ENCODE measurements at places on chromosomes 6 and 20.

DNA sequence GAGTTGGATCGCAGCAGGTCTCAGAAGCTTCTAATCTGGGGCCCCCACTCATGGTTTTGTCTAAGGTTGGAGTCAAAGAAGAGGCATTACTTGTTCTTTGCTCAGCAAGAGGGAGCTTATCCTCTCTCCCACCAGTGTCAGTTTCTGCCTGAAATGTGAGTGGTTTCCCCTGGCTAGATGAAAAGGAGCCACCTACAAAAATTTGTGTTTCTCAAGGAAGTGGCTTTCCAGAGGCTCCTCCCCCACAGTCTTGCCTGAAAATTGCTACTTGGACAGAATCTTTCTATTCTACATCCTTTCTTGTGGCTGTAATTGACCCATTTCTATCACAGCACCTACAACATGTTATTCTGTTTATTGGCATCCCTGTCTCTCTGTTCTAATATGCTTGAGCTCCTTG, 37.9 kb downstream of the SCML4 start:
- DNase-seq: peak; percentile 6

DNA sequence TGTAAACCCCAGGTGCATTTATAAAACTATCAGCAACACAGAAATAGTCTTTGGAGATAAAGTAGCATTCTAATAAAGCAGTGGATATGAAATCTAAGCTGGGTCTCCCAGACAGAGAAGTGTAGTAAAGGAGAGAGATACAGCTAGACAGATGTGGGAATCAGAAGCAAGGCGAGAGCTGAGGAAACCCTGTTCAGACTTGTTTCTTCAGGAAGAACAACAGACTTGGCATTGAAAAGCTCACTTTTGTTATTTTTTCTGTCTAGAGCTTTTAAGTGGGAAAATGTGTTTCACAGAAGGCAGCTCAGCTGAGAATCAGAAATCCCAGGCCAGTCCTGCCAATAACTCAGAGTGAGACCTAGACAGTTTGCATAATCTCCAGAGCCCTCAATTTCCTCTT, 52.9 kb downstream of the SLC35B3 start:
- no peak for DNase-seq

DNA sequence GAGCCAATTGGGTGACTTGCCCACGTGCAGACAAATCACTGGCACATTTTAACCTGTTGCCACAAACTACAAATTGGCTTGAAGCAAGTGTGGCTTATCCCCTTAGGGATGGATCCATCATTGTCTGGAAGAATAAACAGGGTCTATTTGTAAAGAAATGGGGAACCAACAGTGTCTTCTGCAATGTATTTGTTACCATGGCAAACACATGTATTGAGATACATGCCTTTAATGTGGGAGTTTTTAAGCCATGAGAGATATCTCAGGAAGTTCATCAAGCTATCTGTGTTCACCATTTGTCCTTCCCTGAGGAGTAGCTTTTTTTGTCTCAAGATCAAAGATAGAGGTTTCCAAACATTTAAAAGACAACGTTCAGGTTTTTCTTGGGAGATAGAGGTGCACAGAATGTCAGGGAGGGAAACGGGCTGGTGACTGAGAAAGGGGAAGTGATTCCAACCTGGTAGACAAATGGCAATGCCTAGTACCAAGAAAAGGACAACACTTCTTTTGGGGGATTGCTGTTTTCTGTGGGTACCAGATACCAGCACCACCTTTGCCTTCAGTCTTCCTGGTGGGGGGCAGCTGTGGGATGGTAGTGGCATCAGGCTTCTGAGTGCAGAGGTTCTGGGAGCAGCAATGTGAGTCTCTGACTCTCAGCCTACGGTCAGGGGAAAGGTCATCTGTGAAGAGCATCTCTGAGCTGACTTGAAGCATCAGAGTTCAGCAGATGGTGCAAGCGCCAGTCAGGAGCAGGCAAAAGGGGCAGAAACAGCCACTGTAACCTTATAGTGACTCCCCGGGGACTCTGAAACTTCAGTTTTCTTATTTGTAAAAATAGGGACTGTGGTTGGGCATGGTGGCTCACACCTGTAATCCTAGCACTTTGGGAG, 20.1 kb upstream of the BCAS1 start:
- DNase-seq: no peak

GRCh38 chr6:139846538-139847456, 472.3 kb upstream of the CITED2 start:
- no peak for DNase-seq

- no peak for DNase-seq
Observed at GRCh38 chr6:43970913-43971775, 156.1 kb downstream of the MRPL14 start.

DNA sequence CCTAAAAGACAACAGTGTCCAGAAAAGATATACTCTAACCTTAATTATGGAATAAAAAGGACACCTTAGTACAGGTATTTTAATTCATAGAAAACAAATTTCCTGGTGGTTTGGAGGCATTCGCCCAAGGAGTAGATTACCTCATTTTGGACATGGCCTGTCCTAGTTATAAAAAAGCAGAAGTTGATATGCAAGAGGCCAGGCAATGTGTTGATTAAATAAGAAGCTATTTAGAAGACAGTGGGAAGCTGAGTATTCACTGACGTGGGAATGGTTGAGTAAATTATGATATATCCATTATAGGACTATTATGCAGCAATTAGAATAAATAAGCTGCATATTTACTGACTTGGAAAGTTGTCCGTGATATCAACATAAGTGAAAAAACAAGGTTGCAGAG, 314.9 kb downstream of the ALDH8A1 start:
- no peak for DNase-seq

DNA sequence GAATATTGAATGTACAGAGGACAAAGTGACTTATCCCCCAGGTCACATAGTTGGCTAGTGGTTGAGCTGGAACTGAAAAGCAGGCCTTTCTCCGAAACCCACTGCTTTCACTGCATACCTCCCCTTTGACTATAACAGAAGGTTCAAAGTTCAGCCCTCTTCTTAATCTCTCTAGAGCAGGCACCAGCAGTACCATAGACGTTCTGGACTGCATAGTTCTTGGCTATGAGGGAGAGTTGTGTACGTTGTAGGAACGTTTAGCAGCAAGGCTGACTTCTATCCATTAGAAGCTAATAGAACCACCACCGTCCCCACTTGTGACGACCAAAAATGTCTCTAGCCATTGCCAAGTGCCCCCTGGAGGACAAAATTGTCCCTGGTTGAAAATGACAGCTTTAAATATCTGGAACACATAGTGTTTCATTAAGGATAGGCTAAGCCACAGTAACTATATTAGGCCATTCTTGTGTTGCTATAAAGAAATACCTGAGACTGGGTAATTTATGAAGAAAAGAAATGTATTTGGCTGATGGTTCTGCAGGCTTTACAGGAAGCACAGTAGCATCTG, 123.8 kb upstream of the MTHFD1L start:
- no peak for DNase-seq

- DNase-seq: no peak
Observed at GRCh38 chr6:107692351-107692750, 131.8 kb downstream of the SCML4 start.

DNA sequence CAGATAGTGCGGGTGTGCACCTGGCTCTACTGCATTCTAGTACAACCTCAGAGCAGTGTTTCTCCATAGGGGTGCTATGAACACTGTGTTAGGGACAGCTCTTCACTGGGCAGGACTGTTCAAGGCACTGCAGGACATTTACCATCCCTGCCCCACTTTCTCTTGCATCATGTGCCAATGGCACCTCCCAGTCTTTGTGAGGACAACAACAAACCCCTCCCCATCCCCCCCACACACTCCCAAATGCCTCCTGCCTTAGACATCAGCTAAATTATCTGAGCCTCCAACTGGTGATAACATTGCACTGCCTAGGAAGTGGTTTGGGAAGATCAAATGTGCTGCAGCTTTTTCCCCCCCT, 98.9 kb downstream of the FYN start:
- DNase-seq: no peak

GRCh38 chr6:209432-210103, 82.7 kb upstream of the DUSP22 start:
- DNase-seq: no peak

- DNase-seq: no peak
Observed at GRCh38 chr6:31037682-31038081, 27.4 kb downstream of the MUC22 start.

DNA sequence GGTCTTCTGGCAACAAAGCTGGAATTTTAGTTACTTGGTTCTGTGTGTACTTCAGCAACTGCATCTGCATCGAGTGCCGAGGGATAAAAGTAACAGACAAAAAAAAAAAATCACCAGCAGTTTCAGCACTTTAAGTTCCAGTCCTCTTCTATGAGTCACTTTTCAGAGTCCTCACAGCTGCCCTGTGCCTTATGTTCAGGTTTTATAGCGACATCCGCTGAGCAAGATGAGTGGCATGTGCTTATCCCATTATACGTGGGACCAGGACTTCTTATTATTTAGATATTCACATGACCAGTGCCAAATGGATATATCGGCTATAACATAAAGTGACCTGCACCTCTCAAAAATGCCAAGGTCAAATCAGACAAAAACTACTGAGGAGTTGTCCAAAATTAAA, 242.9 kb downstream of the FOXA2 start:
- DNase-seq: peak; percentile 49

- DNase-seq: peak; percentile 44
Observed at GRCh38 chr20:63690898-63691710, 5.3 kb upstream of the TNFRSF6B start.

DNA sequence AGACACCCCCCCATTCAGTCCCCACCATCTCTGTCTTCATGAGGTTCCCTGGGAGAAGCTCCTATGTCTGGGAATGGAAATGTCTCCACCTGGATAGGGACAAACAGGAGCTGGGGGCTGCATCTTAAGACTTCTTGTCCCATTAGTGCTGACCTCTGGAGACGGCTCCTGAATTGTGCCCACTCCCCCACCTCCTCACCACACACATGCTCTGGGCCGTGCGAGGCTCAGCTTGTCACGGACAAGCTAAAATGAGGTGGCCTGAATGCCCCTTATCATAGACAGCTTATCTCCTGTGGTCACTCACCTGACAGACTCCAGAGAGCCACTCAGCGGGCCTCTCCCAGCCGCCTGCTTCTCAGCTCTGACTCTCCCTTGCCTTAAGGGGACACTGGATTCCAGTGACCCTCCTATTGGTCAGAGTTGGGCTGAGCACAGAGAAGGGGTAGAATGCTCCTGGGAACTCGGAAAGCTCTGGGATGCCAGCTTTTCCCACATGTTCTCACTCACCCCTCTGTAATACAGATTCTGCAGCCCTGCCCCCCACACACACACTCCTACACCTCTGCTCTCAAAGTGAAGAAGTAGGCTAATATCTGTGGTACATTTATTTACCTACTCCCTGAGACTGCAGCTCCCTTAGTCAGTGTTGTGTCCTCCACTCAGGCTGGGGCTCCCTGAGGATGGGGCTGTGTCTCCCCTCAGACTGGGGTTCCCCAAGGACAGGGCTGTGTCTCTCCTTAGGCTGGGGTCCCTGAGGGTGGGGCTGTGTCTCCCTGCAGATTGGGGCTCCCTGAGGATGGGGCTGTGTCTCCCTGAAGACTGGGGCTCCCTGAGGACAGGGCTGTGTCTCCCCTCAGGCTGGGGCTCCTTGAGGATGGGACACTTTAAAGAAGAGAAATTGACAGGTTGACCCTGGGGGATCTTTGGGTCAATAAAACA, 167.5 kb downstream of the VEGFA start:
- no peak for DNase-seq

DNA sequence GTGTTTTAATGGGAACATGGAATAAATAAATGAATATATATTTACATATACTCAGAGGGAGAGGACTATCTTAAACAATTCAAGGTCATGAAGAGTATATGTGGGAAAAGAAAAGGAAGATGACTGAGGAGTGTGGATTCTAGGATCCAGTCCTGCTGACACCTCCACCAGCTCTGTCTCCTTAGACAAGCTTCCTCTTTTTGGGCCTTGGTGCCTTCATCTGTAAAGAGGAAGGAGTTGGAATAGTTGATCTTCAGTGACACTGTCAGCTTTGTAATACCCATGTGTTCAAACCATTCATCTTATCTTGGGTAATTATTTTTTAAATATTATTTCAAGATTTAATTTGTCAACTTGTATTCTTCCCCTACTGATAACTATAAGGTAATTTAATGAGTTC, 338.0 kb downstream of the ADGRB3 start:
- no peak for DNase-seq

DNA sequence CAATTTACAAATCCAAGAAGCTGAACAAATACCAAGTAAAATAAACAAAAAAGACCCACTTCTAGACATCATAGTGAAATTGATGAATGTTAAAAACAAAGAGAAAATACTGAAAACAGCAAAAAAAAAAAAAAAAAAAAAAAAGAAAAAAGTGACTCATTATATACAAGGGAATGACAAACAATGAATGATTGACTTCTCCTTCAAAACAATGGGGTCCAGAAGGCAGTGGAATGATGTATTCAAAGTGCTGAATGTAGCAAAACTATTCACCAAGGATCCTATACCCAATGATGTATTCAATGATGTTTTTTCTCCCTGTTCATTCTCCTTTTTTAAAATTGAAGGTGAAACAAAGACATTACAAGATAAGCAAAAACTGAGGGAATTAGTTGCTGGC, 650.0 kb downstream of the UTRN start:
- DNase-seq: no peak

DNA sequence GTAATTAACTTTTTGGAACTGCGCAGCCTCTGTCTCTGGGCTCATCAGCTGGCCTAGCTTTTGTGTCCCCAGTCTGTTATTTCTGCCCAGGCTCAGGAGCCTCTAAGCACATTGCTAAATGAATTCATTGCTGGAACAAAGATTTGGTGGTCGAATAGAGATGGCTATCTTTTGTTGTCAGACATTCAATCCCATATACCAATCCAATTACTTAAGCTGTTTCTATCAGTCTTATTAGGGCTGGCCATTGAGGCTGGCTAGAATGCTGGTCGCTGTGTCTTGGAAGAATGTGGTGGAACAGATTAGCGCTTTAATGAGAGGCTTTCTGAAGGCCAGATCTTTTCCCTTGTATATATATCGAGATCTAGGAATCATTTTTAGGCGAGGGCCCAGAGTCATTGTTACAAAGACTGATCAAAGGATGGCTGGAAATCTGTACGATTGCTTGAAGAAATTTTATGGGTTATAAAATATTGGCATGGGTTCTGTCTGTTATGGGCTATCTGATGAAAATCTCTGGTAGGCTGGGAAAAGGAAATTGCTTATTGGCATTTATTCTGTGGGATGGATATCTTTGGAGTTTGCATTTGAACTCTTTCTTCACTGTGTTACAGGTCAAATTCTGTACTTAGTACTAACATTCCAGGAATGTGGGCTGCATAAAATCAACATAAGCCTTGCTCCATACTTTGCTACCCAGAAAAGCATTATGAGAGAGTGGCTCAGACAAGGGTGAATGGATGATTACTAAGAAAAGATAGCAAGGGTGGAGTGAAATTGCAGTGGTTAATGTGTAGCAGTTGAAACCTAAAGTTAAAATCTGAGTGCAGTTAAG, 34.8 kb upstream of the JAG1 start:
- DNase-seq: no peak

Data from SJCRH30 (cell line).